Suppressor macrophage treated with lipopolysaccharide for 4 hours (primary cell): ENCODE measurements at places on chromosomes 1 and 21.

DNA sequence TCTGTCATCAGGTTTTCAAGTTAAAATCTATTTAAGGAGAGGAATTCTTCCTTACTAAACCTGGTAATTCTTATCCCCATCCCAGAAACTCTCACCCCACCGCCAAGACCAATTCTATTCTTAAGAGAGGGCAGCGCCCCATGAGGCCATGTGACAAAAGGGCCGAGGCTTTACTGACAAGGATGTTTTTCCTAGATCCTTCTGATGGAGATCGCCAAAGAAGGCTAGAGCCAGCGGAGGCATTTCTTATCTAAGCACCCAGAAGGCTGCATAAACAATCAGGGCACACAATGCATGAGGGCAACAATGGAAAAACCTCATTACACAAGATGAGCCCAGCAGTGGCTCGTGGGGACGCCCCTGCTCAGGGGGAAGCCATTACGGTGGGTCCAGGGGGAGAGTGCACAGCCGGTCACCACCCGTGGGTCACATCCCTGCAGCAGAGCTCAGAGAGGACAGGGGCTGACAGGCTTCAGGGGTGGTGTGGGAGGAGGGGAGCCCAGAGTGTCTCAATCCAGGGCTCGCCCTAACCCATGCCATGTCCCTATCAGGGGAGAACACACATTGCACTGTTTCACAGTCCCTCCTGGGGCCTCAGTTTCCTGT, 88.7 kb downstream of the ITPKB start:
- DNase-seq, result peak; percentile 39

GRCh38 chr1:55081188-55081904, 42.0 kb downstream of the PCSK9 start:
- no peak for DNase-seq

DNA sequence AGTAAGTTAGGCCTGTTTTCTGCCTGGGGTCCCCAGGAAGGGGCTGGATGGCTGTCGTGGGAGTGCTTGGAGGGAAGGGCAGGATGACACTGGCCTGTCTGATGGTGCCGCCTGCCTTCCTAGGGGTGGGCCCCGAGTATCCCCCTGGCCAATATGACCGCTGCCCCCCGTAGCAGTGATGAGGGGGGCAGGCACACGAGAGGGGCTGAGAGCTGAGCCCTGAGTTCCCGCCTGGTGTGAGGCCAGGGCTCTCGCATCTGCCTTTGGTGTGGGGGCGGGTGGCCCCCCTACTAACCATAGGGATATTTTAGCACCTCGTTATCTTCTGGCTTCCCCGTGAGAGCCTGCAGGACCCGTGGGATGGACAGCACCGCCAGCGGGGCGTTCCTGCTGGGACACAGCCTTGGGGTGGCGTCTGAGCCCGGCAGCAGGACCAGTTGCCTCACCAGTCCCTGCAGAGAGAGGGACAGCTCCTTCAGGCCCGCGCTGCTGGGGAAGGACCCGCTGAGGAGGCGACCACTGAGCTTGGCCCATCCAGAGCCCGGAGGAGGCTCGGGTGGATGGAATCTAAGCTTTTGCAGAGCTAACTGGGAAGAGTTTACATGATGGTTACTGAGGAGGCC, 10.4 kb downstream of the KRTAP10-1 start:
- DNase-seq, result no peak

DNA sequence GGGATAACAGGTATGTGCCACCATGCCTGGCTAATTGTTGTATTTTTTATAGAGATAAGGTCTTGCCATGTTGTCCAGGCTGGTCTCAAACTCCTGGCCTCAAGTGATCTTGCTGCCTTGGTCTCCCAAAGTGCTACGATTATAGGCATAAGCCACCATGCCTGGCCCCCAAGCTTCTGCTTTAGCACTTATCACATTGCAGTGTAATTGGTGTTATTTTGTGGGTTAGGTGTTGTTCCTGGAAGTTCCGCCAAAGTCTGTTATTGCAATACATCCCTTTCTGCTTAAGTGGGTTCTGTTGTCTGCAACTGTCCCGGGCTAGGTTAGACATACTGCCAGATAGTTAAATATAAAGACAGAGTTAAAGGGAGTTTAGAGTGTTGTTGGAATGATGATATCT, 3.4 kb downstream of the ZCCHC17 start:
- DNase-seq, result no peak

- DNase-seq, result no peak
These were observed 17.7 kb upstream of the S100A7 start for GRCh38 chr1:153478047-153478691.

GRCh38 chr1:110548381-110548780, 29.4 kb upstream of the KCNA10 start:
- DNase-seq, result no peak

DNA sequence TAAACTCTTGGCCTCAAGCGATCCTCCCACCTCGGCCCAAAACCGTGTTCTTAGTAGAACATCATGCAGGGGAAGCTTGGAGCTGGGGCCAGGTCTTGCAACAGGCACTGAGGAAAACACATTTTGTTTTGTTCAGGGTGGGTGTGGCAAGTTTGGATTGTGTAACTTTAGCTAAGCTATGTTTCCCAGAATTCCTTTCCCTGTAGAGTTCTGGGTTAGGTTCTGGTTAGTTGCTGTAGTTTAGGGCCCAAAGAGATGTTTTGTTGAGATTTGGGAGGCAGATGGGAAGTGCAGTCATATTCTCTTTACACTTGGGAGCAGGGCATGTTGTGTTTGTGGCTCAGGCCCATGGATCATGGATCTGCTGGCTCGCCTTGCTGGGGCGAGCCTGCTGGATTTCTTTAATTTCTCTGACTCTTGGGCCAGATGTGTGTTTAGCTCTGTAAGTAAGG, 24.0 kb downstream of the PLA2G5 start:
- no peak for DNase-seq

GRCh38 chr1:157955857-157956256, 37.6 kb upstream of the KIRREL1 start:
- DNase-seq, result peak; percentile 68

- DNase-seq, result peak; percentile 92
These were observed 65.4 kb downstream of the RPE65 start for GRCh38 chr1:68384321-68384813.

DNA sequence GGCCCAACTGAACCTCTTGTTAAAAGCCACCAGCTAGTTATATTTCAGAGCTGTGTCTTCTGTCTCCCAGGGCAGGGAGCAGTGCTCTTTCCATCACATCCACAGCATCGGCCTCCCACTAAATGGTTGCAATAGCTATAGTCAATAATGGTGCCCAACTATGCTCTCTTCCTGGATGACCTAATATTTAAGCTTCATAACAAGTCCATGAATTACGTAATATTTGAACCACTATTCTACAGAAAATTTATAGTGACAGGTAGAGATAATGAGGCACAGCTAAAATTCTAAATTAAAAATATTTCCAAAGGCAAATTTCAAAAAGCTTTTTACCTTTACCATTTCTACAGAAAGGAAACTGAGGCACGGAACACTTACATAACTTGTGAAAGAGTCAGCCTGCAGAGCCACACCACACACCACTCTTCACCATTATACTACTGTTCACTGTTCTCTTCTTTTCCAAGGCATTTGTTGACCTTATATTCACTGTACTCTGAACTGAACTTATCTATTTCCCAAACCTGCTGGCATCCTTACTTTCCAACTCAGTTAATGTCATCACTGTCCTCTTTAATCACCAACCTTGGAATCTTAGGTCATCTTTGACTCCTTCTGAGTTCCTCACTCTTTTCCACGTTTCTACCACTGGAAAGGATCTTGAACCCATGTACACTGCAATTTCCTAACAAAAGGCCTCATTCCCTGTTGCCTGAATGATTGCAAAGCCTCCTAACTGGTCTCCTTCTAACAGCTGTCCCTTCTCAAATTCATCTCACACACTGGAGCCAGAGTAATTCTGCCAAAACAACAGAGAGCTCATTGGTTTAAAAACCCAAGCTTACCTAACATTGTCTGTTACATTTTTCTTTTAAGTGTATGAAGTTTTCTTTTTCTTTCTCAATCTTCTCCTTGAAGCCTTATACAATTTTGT, 85.5 kb downstream of the DDAH1 start:
- no peak for DNase-seq

GRCh38 chr21:44558695-44559094, at the start of gene KRTAP10-3:
Gene KRTAP10-3 (minus strand): TSS chr21:44558795. CDS start chr21:44558715, 80 bp downstream.
- DNase-seq, result no peak

- DNase-seq, result no peak
These were observed 45.5 kb downstream of the USP25 start for GRCh38 chr21:15775291-15775690.

- no peak for DNase-seq
These were observed 279.4 kb downstream of the RGS7 start for GRCh38 chr1:241077386-241078147.

DNA sequence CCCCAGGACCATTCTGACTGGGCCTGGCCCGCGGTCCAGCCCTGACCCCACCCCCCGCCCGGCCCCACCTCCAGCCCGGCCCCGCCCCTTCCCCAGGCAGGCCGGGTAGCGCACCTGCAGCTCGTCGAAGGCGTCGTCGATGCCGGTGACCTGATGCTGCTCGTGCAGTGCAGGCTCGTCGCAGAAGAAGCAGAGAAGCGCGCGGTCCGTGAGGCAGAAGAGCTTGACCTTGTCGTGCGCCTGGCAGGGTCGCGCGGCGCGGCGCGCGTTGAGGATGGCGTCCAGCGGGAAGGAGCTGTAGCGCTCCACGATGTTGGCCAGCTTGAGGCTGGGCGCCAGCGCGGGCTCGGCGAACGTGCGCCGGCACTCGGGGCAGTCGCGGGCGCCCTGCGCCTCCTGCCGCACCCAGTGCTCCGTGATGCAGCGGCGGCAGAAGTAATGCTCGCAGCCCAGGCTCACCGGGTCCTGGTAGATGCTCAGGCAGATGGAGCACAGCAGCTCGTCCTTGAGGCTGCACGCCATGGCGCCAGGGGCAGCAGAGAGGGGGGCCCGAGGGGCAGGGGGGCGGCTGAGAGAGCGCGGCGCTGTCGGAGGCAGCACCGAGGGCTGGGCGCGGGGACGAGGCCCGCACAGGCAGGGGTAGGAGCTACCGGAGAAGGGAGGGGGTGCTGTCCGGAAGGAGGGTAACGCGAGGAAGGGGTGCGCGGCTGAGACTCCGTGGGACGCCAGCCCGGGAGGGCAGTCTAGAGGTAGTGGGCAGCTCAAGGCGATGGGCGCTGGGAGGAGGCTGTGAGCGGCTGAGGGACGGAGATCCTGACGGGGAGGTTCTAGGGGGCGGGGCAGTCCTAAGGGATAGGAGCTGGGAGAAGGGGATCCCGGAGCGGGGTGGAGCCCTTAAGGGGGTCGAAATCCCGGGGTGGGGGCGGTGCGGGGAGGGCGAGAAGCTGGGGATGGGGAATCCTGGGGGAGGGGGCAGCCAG, 642 bp downstream of the TRIM62 start:
- peak; percentile 91 for DNase-seq

GRCh38 chr1:6985549-6986276, 200.5 kb downstream of the CAMTA1 start:
- DNase-seq, result no peak

DNA sequence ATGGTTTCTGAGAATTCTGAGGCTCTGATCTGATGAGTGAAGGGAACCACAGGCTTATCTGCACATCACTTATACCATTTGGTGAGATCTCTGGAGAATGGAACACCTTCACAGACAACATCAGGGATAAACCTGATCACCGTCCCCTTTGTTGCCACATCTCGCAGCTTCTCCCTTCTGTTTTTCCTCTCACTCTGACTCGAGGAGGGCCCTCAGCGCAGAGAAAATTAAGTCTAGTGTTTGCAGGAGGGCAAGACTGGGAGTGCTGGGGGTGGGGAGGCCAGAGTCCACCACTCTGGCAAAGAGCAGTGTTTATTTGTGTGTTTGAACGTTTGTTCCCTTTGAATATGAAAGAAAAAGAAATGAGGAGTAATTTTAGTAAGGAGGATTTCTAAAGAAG, 29.0 kb upstream of the BATF3 start:
- no peak for DNase-seq

GRCh38 chr1:10494754-10495474, 20.2 kb downstream of the PEX14 start:
- peak; percentile 91 for DNase-seq

DNA sequence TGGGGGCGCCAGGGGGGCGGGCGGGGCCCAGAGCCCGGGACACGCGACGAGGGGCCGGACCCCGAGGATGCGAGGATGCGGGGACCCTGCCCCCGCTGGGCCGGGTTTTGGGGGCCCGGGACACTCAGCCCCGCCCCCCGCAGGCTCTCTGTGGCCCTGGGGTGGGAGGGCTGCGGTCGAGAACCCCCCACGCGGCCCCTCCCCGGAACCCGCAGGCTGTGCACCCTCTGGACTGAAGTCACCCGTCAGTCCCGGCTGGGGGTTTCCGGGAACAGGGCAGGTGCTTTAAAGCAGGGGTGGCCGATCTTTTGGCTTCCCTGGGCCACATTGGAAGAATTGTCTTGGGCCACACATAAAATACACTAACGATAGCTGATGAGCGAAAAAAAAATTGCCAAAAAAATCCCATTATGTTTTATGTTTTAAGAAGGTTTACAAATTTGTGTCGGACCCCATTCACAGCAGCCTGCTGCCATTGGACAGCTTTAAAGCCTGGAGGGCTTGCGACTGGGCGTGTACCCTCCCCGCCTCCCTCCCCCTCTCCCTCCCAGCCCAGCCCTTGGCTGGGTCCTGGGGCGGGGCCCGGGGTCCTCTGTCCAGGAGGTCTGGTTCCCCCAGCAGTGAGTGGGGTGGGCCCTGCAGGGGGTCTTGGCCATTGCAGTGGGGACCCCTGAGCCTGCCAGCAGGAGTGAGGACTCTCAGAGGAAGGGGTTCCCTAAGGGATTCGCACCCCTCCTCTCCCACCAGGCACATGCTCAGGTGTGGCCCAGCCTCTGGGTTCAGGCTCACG, 21.6 kb upstream of the C1orf159 start:
- no peak for DNase-seq

- no peak for DNase-seq
These were observed 39.9 kb downstream of the MSH4 start for GRCh38 chr1:75836528-75837100.

DNA sequence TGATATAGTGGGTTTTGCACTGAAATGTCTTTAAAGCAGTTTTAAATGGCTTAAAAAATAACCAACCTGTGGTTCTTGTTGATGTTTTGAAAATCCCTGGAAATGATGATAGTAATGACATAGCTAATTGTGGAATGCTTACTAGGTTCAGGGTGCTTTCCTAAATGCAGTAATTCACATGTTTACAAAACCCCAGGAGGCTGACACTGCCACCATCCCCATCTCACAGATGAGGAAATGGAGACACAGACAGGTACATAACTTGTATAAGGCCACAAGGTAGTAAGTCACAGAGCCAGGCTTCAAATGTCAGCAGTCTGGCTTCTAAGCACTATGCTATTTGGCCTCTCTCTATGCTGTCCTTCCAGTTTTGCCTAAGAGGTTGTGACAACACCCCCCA, 40.6 kb downstream of the C8B start:
- DNase-seq, result no peak

GRCh38 chr1:91806769-91807700, 78.9 kb downstream of the TGFBR3 start:
- no peak for DNase-seq

DNA sequence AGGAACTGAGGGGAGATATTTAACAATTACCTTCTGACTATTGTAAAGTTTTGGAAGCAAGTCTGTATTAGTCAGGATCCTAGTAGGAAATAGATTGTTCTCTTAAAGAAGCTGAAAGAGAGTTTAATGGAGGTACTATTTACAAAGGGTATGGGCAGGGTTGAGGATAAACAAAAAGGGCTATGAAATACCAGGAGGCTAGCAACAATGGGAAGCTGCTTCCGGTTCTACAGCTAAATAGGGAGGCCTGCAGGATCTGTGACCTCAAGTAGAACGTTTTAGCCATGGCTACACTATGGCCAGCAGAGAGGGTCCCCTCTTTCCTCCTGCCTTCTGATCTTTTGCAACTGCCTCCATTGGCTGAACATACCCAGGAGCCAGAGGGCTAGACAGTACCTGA, 117.7 kb downstream of the PDE4B start:
- no peak for DNase-seq
